Thyroid gland (tissue), 4 donors: ENCODE measurements at places on chromosomes 3 and 15.

- no peaks in the 10 kb centered on the region for H3K36me3 ChIP-seq
- peak overlapping the region; percentile 62 for H3K27ac ChIP-seq
- no peak overlapping the region for H3K4me3 ChIP-seq
- peak; percentile 57 for DNase-seq
- H3K27me3 ChIP-seq, result no peaks in the 10 kb centered on the region
Measured at GRCh38 chr3:138468886-138469285, 34.5 kb downstream of the ESYT3 start.

DNA sequence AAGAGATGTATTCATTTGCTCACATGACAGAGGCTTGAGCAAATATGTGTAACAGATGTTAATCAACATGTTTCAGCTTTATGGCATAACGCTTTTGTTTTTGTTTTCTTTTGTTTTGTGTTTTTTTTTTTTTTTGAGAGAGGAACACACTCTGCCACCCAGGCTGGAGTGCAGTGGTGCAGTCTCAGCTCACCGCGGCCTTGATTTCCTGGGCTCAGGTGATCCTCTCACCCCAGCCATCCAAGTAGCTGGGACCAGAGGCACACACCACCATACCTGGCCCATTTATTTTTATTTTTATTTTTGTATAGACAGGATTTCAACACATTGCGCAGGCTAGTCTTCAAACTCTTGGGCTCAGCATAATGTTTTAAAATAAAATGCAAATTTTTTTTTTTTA is 1504.4 kb upstream of the CADM2 start:
- H3K36me3 ChIP-seq, result no peaks in the 10 kb centered on the region
- no peak overlapping the region for H3K27ac ChIP-seq
- no peak for DNase-seq
- no peaks in the 10 kb centered on the region for H3K4me1 ChIP-seq

DNA sequence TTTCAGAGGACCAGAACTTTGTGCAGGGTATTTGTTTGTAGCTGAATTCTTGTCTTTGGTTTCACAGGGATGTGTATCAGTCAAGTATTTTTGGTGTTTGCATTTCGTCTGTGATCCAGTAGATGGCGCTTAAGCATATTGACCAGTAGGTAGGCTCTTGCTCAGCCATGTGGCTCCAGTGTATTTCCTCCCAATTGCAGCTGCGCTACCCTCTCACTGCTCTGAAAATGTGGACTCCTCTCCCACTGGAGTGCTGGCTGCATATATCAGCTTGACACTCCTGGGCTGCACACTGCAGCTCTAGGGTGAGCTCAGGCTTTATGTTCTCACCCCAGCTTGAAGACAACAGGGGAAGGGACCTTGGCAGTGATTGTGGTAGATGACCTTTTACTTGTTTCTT is 1264.3 kb upstream of the ALCAM start:
- DNase-seq, result no peak
- H3K27me3 ChIP-seq, result no peaks in the 10 kb centered on the region
- H3K36me3 ChIP-seq, result no peaks in the 10 kb centered on the region
- H3K4me1 ChIP-seq, result no peaks in the 10 kb centered on the region
- H3K4me3 ChIP-seq, result no peak overlapping the region
- H3K27ac ChIP-seq, result no peak overlapping the region

GRCh38 chr3:102304550-102304949 is 130.3 kb upstream of the ZPLD1 start:
- no peaks in the 10 kb centered on the region for H3K4me1 ChIP-seq
- no peaks in the 10 kb centered on the region for H3K27me3 ChIP-seq
- no peak overlapping the region for H3K27ac ChIP-seq
- no peaks in the 10 kb centered on the region for H3K36me3 ChIP-seq

DNA sequence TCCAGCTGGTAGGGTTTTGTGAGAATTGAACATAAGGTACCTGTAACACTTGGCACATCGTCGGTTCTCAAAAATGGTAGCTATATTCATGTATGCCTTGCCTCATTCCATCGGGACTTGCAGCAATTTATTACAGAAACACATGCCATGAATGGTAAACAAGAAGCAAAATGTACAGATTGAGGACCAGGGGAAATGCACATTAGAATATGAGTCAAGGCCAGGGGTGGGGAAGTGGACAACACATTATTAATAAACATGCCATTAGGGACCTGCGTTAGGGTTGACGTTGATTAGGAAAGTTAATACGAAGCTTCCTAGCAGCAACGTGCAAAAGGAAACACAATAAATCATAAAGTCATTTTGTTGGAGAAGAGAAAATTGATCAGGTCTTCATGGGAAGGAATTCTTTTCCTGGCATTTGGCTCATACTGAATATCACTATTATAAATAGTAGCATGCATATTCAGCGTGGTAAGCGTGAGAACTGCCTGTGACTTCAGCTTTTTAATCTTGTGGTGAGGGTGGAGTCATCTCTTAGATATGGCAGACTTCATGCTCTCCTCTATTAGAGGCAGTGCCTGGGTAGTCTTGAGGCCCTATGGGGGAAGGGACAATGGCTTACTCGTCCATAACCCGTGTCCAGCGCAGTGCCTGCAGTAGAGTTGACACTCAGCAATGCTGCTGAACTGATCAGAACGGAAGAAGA is 184.9 kb downstream of the SV2B start:
- H3K27me3 ChIP-seq, result no peaks in the 10 kb centered on the region
- H3K27ac ChIP-seq, result no peak overlapping the region
- H3K36me3 ChIP-seq, result no peaks in the 10 kb centered on the region
